ENCODE measurements at places on chromosomes 16 and 17.
A peak's percentile ranks its signal among the peaks of the same experiment; 100 is the strongest.

- no peak for DNase-seq
Measured at GRCh38 chr17:65679165-65679845, 117.9 kb upstream of the AXIN2 start.

DNA sequence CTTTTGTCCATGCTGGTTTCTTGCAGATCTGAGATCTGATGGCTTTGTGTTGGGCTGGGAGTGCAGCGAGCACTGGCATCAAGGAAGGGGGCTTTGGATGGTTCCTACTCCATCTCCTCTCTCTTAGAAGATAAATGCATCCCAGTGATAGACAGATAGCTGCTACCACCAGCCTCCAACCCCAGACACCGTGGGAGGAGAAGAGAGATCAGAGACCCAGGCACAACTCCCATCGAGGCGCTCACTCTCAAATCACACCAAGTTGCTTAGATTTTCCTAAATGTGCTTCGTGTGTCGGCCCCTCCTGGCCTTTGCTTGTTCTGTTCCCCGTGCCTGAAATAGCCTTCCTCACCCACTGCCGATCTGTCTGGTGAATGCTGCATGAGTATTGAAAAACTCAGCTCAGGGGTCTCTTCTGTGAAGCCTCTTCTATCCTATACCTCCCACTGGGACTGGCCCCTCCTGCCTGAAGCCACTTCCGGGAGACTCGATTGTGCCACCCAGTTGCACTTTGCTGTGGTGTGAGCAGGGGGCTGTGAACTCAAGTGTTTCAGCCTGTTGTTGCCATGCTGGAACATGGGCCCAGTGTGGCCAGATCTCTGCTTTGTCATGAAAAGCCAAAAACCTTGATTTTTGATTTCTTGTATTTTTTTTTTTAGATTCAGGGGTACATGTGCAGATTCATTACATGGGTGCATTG is 242.7 kb downstream of the GSG1L start:
- no peak for DNase-seq

DNA sequence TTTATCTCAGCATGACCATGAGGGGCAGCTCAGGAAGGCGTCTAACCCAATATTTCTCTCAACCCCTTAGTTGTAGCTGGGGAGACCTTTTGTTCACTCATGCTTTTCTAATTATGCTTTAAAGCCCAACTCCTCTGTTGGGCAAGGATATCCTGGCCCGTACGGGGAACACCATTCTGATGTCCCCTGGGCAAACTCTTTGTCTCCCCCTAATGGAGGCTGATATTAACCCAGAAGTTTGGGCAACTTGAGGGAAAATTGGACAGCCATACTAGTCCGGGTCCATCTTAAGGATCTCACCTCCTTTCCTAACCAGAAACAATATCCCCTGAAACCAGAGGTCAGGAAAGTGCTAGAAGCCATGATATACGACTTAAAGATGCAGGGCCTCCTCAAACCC is 143.7 kb upstream of the COX10 start:
- no peak for DNase-seq

DNA sequence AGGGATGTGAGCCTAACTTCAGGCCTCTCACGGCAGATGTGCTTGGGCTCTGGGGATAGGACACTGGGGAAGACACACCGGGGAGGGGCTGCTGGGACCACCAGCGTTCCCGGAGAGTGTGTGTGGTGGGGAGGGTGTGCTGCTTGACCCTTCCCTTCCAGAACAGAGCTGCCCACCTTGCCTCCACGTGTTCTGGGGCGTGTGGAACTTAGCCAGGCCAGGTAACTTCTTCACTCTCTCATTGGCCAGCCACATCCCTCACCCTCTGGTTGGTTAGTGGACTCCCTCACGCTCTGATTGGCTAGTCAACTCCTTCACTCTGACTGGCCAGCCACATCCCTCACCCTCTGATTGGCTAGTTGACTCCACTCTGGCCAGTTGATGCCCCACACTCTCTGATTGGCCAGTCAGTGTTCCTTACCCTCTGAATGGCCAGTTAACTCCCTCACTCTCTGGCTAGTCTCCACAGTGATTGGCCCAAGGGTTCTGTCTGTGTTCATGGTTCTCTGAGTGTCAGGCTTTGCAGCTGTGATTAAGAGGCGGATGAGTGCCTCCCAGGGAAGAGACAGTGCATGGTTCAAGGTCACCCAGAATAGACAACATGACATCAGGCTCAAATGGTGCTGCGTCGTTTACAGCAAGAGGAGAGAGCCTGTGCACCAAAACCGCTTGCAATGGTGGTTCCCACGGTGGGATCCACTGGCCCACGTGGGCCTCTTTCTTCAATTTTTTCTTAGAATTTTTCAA is 10.0 kb downstream of the TMEM235 start:
- peak; percentile 34 for DNase-seq

DNA sequence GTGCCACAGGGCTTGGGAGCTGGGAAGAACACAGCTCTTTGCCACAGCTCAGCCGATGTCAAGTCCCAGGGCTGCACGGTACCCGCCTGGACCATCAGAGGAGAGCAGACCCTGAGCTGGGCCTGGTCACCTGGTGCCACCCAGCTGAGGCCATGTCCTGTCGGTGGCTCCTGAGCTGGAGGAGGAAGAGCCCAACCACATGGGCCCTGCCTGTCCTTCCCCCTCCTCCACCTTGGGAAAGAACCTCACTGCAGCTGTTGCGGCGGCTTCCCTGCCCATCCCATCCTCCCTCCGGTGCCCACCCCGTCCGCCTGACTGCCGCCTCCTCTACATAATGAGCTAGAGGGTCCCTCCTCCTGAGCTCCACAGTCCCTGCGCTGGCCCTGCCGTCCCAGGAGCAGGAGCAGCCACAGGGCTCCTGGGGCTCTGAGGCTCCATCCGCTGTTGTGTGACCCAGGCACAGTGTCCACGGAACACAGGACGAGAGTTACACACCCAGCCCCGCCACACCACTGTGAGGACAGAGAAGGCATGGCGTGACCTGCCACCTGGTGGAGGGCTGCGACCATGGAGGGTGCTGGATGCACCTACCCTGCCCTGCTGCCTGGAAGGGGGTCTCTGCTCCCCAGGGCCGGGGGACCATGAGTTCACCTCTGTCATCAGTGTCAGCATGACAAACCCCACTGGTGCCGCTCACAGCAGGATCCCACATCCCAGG is 21.4 kb upstream of the CHMP6 start:
- DNase-seq: no peak

- DNase-seq: peak; percentile 48
Measured at GRCh38 chr17:17445925-17446665, 30.7 kb upstream of the MED9 start.

DNA sequence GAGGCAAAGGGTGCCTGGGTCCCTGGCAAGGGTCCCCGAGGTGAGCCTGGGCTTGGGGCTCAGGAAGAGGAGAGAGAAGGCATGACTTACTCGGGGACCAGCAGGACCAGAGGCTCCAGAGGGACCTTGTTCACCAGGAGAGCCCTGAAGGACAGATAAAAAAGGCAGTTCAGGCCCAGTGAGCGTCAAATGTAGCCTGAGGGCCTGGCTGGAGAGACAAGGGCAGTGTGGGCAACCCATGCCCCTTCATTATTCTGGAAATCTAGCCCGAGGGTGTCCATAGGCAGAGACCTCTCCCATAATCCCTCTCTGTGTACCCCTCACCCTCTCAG is 14.1 kb downstream of the COL1A1 start:
- no peak for DNase-seq

DNA sequence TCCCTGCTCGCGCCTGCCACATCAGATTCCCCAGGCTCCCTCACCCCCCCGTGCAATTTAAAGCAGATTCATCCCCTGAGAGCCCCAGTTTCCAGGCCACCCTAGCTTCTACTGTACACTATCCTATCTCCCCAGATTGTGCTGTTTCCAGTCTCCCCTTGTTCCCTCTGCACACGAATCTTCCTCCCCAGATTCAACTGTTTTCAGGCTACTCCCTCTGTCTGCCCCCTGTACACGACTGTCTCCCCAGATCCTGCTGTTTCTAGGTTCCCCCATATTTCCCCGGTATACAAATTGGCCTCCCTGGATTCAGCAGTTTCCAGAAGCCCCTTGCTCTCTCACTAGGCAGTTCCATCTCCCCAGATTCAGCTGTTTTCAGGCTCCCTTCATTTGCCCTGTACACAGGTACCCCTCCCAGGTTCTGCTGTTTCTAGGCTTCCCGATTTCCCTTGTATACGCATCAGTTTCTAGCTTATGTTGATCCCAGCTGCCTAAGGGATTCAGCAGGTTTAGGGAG is 22.9 kb downstream of the COPZ2 start:
- DNase-seq: no peak

GRCh38 chr16:79903471-79903870 is 302.9 kb upstream of the MAF start:
- no peak for DNase-seq

GRCh38 chr17:48567209-48567608 is 10.9 kb downstream of the HOXB4 start:
- DNase-seq: no peak

- DNase-seq: no peak
Measured at GRCh38 chr16:4136229-4136813, 20.1 kb upstream of the ADCY9 start.

DNA sequence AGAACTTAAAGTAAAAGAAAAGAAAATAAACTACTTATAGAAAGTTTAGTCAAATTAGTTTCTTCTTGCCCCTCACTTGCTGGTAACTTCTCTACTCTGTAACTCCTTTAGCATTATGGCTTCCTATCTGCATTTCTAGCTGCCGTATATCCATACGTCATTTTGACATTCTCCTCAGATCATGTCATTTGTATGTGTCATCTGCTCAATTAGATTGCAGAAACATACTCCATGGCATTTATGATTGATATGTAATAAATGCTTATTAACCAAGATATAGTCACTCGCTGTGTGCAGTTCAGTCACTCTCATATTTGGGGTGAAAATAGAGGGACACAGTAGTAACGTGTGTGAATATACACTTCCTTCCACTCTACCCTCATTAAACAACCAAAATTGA is 103.4 kb downstream of the ZNF18 start:
- no peak for DNase-seq

DNA sequence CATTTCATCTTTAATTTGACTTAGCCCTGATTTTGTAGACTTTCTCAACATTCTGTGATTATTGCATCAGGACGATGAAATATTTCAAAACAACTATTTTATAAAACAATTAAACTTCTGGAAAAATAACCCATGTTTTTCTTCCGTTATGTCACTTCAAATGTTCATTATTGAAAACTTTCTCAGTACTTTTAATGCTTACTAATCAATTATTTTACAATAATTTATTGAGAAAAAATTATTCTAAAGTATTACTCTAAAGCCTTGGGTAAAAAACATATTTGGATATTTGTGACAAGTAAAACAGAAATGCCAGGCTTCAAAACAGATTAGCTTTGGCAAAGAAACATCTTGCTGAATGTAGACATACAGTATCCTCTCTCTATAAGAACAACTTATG is 46.3 kb upstream of the DHX40 start:
- no peak for DNase-seq

DNA sequence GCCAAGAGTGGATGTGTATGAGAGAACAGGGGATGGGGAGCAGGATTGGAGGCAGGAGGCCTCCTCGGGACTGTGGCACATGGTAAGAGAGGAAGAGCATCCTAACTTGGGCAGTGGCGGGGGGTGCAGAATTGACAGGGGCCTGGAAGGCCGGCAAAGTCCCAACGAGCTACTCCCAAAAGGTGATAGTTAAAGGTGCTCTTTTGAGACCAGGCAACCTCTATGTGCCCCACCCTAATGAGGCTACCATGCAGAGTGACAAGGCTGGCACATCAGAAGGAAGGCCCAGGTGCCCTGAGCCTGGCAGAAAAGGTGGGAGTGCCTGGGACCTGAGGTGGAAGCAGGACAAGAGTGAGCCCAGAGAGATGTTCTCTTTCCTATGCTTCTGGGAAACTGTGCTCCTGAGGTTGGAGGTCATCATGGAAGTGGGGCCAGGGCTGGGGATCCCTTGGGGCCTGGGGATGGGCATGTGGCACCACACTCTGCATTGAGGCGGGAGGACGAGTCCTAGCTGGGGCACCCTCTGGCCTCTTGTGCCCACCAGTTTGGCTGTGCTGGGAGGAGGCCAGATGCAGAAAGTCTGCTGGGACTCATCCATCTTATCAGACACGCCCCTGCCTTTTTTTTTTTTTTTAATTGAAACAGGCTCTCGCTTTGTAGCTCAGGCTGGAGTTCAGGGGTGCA is 5.9 kb downstream of the RAB11FIP4 start:
- DNase-seq: no peak

DNA sequence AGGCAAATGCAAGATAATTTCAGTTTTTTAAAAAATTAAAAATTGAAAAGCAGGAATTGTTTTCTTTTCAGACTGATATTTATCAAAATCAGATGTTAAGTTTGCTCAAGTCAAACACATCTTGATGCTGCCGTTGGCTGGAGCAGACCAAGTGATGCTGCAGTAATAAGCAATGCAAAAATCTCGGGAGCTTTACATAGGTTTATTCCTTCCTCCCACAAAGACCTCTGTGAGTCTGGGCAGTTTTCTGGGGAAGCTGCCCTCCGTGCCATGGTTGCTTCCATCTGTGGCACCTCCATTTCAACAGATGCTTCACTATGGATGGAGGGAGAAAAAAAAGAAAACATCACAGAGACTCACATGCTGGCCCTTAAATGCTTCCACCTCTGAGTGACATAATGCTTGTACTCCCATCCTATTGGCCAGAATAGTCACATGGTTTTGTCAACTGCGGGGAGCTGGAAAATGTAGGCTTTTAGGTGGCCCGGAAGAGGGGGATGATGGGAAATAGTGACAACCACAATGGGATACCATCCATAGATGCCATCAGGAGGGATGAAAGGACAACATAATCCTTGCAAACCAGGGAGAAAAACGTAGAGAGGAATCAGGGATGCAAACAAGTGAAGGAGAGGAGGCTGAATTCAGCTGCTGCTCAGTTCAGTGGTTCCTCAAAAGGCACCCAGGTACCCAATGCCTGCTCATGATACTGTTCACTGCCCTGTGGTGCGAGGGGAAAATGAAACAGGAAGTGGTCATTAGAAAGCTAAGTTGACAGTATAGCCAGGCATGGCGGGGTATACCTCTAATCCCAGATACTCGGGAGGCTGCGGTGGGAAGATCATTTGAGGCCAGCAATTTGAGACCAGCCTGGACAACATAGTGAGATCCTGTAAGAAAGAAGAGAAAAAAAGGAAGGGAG is 13.5 kb upstream of the ERCC4 start:
- DNase-seq: peak; percentile 11

DNA sequence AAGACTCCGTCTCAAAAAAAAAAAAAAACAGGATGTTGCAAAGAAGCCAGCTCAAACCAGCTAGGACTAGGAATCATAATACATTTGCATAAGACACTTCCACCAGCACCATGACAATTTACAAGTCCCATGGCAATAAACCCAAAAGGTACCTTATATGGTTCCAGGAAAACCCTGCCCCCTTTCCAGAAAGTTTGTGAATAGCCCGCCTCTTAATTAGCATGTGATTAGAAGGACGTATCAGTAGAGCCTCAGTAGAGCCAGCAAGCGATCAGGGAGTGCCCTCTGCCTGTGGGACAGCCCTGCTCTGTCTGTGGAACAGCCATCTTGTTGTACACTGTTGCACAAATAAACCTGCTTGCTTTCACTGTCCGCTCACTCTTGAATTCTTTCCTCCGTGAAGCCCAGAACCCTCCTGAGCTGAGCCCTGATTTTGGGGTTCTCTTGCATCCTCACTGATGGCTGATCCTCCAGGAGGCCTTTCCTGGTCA is 14.0 kb downstream of the NUPR1 start:
- peak; percentile 62 for DNase-seq
